ENCODE measurements at places on chromosomes 1 and 21.

- DNase-seq = no peak
Measured at GRCh38 chr1:27106561-27107323, 48.2 kb downstream of the SLC9A1 start.

DNA sequence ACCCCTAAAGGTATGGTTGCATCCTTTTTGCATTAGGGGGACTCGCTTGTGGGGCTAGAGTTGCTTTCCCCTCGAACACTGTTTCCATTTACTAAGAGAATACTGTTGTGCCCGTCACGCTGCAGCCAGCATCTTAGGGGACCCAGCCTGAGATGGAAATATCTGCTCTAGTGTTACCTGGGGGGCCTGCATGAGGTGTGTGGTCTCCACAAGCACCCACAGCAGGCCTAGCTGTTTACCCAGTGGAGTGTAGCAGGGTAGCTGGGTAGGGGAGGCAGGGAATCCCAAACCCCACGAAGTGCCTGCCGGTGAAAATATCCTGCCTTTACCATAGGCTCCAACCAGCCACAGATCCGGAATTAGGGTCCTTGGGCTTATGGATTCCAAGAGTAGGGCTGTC, 303.6 kb downstream of the PTPRU start:
- DNase-seq = no peak

- DNase-seq = no peak
Measured at GRCh38 chr1:6261615-6261995, 707 bp upstream of the GPR153 start.

DNA sequence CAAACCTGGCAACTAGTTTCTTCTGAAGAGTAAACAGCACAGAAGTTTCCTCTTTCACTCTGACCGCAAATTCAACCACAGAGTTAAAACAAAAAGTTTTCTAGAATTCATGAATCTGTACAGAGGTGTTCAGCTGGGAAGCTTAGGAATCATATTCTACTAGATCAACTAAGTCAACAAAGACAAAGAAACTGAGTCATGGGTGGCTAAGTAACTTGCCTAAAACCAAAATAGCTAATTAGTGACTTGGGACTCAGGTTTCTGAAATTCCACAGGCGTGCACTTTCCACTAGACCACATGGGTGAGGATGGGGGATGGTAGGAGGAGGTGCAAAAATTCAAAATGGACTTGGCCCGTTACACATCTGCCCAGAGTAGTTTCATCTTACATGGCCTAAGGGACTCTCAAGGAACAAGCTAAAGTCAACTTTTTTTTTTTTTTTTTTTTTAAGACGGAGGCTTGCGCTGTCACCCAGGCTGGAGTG, 25.8 kb downstream of the PTPN14 start:
- DNase-seq = no peak

DNA sequence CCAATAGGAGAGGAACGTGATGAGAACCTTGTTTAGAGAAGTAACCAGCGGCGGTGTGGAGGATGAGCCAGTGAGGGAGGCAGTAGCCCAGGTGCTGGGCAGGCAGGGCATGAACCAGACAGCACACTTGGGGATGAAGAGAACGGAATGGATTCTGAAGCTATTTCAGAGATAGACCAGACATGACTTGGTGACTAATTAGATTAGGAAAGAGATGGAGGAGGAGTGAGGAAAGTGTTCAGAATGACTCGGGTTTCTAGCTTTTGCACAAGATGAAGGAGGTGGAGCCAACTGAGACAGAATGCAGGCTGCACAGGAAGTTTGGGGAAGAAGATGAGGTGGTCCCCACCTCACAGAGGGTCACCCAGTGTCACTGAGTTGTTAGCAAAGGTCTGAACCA, 5.1 kb downstream of the PEF1 start:
- DNase-seq = no peak

DNA sequence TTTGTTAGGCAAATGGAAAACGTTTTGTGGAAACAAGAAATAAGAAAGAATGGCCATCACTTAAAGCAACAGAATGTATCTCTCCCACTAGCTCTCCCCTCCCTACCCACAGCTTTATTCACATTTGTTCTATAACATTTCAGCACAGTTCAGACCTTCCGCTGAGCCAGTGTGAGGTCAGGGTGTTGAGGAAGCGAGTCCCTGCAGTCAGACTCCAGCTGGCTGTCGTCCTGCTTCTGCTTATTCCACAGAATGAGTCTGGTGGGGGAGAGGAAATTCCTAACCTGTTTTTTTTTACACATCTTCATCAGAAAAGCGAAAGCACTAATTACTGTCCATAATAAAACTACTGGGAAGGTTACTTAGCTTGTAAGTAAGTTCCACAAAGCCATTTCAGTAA, 39.0 kb downstream of the MRPL39 start:
- no peak for DNase-seq

DNA sequence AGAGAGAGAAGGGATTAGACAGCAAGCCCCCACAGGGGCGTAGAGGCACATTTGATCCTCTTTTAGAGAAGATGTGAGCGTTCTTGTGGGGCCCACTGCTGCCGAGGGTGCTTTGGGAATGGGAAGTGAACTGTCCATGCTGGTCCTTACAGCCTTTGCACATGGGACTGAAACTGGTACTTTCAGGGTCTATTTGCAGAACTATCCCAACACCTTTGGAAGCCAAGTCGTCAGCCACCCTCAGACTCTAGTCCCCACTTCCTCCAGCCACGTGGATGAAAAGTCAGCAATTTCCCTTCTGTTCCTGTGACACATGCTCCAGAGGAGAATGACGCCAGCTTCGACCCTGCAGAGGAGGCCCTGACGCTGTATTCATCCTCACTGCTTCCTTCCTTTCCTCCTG, 2.6 kb upstream of the RAB7B start:
- DNase-seq = no peak

DNA sequence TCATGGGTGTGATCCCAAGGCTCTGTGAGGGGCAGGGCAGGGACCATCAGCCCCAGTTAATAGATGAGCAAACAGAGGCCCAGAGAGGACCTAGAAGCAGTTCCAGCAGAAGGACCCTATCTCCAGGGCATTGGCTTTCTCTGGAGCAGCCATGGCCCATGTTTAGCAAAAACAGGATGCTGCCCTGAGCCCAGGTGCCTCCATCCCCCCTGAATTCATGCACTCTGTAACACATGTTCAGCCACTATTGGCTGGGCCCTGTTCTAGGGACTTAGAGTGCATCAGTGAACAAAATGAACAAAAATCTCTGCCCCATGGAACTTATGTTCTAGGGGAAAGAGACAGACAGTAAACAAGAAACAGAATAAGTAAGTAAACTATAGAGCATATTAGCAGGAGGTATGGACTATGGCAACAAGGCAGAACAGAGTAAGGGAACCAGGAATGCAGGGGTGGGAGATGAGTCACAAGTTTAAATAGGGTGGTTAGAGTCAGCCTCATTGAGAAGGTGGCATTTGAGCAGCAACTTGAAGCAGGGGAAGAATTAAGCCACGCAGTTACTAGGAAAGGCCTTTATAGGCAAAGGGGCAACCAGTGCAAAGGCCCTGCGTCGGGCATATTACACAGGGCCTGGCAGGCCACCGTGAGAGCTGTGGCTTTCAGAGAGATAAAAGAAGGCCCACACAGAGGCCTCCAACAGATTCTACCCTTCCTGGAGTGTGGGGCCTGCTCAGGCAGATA, 185.9 kb upstream of the EDN2 start:
- no peak for DNase-seq

GRCh38 chr1:180642781-180643180, 11.0 kb downstream of the XPR1 start:
- no peak for DNase-seq

DNA sequence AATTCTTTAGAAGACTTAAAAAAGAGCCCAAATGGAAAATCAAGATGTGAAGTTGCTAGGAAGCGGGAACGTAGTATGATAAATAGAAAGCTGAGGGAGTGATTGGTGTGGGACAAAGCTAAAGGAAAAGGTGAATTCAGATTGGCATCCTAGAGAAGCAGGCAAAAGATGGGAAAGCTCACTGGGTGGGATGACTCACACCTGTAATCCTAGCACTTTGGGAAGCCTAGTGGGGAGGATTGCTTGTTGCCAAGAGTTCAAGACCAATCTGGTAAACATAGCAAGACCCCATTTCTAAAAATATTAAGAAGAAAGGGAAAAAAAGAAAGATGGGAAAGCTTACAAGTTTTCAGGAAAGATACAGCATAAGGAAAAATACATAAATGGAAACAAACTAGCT, 1.8 kb downstream of the MRPS21 start:
- no peak for DNase-seq

- DNase-seq = no peak
Measured at GRCh38 chr1:14415396-14415795, 183.1 kb upstream of the KAZN start.

GRCh38 chr1:205583461-205584130, 48.2 kb downstream of the ELK4 start:
- DNase-seq = no peak

DNA sequence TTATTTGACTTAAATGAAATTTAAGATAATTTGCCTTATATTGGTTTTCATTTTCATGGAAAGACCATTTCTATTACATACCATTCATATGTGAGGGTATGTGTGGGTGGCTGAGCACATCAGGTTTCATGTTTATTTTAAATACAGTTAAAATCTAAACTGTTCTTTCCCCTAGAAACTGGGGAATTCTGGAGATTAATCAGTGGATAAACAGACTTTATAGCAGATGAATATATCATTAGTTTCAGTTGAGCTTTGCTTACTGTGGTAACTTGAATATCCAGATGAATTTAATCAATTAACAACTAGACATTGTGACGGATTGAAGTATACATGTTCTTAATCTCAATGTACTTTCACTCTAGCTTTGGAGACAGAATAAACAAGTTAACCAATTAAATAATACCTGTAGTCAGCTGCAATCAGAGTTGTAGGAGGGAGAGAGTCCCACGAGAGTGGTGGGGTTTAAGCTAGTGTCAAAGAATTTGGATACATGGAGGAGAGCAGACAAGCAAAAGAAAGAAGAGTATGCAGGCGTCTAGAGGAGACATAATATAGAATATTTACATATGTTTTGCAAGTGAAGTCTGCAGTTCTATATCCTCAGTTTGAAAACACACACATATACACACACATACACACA, 97.6 kb downstream of the PDE4B start:
- DNase-seq = no peak

GRCh38 chr1:3483801-3484444, 29.5 kb downstream of the ARHGEF16 start:
- no peak for DNase-seq

DNA sequence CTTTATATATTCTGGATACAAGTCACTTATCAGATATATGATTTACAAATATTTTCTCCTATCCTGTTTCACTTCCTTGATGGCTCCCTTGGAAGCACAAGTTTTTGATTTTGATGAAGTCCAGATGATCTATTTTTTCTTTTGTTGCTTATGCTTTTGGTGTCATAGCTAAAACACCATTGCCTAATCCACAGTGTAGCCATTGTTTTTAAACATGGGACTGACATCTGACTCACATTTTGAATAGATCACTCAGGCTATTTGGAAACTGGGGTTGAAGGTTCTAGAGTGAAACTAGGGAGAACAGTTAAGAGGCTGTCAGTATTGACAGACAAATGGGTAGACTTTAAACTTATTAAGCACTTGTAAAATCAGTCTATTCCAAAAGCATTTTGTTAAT, 16.6 kb downstream of the AK4 start:
- no peak for DNase-seq

- no peak for DNase-seq
Measured at GRCh38 chr1:43382027-43382779, 7.4 kb downstream of the MED8 start.

- DNase-seq = no peak
Measured at GRCh38 chr1:63674238-63674864, 81.1 kb downstream of the PGM1 start.

DNA sequence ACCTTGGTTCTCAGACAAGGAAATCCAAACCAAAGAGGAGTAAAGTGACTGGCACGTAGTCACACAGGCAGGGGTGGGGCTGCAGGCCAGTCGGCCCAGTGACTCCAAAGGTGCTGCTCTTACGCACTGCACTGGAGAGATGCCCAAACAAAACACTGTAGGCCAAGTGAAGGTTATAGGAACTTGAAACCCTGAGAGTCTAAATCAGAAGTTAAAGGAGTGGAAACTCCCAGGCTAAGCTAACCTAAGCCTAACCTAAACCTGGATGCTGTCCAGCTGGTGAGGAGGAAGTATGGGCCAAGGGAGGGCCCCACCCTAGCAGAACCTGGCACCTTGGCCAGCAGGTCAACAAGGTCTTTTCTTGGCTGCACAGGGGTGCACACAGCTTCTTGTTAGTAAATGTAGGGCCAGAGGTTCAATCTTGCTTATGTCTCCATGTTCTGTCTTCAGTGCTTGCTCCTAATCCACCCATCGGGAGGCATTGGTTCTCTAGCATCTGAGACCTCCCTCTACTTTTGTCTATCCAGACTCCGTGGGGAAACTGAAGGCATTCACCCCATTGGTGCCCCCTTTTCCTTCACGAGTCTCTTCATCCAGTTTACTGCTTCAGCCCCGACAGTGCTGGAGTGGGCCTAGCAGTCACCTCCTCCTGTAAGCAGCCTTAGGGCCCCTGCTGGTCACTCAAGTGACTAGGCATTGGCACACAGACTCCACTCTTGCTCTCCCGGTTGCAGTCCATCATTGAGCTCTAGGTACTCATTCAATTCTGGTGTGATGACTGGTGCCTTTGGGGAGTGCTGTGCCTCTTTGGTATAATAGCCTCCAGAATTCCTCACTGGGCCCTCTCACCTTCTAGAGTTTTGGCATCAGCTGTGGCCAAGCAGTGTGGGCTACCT, 12.9 kb upstream of the TMEM125 start:
- DNase-seq = no peak

DNA sequence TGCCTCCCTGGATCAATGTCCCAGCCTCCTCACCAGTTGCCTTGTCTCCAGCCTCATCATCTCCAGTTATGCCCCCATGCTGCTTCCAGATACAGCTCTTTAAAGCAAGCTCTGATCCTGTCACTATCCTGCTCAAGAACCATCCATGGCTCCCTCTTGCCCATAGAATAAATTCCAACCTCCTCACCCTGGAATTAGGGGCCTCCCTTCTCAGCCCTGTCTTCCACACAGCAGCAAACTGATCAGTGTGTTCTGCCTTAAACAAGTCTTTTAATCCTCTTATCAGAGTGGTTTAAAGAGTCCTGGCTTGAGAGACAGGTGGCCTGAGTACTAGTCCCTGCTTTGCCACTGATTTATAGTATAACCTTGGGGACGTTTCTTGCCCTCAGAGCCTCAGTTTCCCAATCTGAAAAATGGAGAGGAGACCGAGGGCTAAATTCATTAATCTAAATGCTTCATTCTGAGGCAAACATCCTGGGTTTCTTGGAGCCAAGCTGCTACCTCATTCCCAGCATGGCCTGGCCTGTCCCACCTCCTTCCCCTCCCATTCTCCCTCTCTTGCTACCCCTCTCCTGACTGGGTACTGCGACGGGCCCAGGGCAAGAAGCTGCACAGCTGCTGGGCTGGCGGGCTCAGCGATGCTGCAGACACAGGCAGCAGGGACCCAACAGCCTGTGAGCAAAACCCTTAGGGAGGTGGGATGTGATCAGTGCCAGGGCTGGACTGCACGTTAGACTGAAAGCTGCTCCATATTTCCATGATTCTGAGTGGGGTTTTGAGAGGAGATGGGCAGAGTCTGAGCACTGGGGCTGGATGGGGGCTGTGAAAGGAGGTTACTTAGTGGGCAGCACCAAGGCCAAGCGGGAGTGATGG, 221.4 kb downstream of the PTPRU start:
- DNase-seq = no peak

- no peak for DNase-seq
Measured at GRCh38 chr1:46043458-46044017, 88.9 kb downstream of the PIK3R3 start.

GRCh38 chr1:233289676-233290075, 5.8 kb downstream of the PCNX2 start:
- DNase-seq = no peak

Data from stimulated activated CD8-positive, alpha-beta memory T cell treated with anti-CD3 and anti-CD28 coated beads, Interleukin-2, amount 100 ng/mL, for 1 hour (primary cell).